ENCODE measurements at places on chromosomes 5 and 9.

GRCh38 chr5:58184910-58185309 is 275.0 kb downstream of the PLK2 start:
- no peak for DNase-seq

DNA sequence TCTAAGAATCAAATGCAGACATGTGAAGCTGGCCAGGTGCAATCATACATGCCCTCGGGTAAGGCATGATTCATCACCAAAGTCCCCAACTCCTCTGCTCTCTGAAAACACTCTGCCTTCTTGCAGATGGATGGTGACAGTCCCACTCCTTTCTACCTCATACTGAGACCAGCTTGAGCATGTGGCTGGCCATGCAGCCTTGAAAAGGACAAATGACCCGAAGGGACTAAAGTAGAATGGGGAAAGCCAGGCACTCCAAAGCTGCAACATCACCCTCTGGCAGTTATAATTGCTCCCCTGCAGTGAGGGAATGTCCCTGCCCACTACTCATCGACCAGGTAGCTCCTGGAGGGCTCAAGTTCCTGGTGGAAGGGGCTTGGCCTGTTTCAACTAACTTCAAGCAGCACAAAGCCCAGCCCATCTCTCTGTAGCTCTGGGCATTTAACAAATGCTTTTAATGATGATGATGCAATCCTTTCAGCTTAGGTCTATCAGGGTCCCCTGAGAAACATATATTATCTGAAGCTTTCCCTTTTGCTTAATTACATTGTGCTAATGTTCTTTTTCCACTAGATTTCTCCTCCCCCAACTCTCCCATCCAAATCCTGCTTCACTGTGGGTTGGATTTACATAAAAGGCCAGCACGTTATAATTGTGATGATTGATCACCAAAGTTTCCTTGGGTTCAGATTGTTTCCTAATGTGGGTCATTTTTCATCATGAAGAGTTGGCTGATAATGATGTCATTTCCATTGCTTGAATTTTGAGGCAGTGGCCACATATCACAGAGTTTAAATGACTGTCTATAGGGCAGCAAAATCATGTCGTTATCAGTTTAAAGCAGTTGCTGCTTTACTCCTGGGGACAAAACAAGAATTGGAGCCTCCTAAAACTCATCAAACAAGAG is 436.5 kb upstream of the SLC30A5 start:
- DNase-seq = no peak

DNA sequence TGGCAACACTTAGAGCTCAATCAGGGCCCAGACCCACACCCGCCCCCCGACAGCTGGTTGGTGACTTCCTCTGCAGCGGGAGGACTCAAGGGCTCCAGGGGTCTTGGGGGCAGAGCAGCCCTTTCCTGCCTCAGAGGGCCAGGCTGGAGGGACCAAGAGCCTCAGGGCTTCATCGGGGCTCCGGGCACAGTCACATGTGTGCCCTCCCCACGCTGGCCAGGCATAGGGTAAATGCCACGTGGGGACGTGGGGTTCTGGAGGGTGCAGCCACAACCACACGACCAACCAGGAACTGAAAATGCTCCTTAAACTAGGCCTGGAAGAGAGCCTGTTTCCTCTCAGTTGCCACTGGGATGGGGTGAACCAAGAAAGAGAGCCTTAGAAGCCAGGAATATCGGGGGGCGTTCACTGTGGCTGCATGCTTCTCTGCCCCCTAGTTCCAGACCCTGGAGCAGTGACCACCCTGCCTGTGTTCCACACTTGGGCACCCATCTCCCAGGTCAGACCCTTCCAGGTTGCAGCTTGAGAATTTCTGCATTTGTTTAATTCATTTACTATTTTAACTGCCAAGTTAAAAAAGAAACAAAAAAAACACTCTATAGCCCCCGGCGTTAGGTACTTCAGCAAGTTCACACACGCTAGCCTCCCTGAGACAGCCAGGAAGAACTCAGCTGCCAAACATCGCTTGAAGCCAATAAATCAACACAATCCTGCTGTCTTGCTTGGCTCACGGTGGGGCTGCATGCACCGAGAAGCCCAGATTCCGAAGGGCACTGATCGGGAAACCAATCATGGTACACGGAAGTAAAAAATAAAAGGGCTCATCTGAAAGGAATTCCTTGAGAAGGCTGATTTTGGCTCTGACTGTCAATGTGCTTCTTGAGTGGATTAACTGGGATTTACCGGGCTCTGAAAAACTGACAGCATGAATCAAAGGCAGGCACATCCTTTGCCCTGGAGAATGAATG is 56.1 kb upstream of the PHYKPL start:
- no peak for DNase-seq

- DNase-seq = no peak
Observed at GRCh38 chr5:1138445-1139245, 26.8 kb upstream of the SLC12A7 start.

GRCh38 chr9:84163052-84163650 is 177.4 kb downstream of the SLC28A3 start:
- no peak for DNase-seq

GRCh38 chr5:36111238-36111637 is 40.4 kb downstream of the LMBRD2 start:
- no peak for DNase-seq

- DNase-seq = no peak
Observed at GRCh38 chr5:151740958-151741373, 17.5 kb downstream of the ATOX1 start.

DNA sequence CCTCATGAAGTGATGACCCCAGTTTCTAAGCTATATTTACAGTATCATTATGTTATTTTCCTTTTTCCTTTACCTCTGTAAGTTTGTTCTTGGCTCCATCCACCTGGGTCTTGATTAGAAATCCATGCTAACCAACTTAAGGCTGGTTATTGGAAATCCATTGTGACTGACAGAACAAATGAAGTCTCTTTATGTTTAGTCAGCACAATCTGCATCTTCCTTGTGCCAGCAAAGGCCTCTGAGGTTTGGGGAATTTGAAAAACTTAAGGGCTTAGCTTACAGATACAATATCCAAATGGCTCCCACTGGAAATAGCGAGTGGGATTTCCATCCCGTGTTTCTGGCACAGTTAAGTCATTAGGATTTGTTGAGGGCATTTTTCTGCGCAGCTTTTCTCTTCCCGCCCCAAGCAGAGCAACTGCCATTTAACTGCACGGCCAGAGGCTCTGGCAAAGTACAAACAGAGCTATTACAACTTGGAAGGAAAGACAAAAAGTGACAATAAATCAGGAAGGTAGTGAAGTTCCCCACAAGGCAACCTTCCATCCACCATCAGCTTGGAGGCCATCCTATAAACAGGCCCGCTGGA is 64.2 kb downstream of the DCP2 start:
- DNase-seq = no peak

DNA sequence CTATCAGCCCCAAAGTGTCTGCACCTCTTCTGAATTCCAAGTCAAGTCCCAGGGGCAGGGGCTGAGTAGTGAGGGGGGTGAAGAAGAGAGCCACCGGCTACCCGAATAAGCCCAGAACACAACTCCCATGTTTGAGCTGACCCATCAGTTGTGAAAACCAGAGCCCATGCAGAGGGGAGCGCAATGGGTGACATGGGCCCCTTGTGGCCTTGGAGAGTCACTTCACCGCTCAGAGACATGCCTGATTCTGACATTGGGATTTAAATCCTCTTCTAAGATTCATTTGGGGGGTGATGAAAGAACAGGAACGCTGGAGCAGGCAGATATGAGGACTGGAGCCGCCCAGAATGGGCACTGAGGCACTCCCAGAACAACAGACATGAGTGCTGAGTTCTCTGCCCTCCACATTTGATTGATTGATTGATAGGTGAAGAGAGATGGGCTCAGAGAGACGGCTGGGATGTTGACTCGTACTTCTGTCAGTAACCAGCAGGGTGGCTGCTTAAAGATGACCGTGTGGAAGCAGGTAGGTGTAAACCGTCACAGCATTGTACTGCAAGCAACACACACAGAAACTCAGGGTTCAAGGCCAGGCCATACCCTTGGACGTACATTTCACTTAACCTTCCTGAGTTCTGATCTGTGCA is 74.3 kb downstream of the GPR21 start:
- no peak for DNase-seq

- no peak for DNase-seq
Observed at GRCh38 chr9:24382566-24382965, 163.1 kb downstream of the IZUMO3 start.

GRCh38 chr9:126222363-126222834 is 104.2 kb upstream of the MVB12B start:
- DNase-seq = no peak

DNA sequence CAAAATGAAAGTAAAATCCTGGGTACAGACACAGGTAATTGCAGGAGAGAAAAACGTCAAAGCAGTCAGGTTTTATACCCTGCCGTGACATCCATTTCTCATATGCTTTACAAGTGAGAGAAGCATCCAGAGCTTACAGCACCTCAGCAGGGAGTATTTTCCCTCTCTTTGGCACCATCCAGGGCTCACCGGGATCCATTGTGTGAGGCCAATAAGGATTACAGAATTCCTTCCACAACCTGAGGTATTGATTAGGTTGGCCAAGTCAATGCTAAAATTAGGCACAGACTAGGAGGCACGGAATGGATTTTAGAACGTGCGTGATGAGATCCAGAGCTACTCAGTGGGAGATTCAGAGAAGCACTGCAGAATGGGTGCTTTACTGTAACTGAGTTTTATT is 296.6 kb downstream of the FBXL7 start:
- DNase-seq = no peak

GRCh38 chr9:6564360-6564759 is 81.2 kb downstream of the GLDC start:
- DNase-seq = no peak

- DNase-seq = no peak
Observed at GRCh38 chr5:96699186-96699820, 37.1 kb downstream of the CAST start.

DNA sequence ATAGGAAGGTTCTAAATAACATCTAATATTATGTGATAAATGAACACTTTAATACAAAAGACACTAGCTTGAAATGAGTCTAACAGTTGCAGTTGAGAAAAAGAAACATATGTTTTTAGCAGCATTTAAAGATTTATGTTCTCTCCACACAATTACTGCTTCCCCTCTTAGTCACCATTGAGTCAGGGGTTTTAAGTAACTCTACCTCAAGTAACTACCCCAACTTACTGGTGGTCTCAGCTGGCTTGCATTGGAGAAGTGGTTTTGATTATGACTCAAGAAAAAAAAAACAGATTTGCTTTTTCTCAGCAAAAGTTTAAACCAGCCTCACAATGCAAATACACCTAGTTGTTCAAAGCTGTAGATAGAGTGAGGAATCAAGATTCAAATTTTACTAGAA is 1216.5 kb upstream of the CDH9 start:
- DNase-seq = no peak

DNA sequence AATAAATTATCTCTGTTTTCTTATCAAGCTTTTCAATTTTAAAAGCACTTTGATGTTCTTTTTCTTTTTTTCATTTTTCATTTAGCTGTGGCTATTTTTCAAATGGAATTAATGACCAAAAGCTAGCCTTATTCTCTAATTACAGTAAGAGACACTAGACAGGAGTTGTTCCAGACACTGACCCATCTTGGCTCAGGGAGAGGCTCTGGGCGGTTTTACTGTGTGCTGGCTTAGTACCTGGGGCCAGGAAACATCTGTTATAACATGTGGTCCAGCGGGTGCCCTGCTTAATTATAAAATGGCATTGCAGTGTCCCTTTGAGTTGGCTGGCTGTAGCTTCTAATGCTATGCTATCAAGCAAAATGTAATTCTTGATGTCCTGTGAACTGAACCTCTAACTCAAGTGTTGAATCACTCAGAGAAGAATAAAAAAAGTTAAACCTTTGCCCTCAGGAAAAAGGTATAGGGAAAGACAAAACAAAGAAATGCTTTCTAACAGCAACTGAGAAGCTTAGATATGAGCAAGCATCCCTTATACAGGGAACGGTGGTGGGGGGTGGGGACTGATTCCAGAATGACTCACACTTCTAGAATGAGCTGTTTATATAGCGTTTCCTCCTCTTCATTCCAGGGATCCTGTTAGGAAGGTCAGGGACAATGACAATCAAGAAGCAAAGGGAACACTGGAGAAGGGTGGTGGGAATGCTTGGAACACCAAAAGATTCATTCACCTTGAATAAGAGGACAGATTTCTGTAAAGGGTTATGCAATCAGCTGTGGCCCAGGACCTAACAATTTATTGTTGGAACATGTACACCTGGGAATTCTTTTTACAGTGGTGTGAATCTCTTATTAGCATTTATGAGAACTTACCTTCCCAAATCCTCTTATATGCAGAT is 58.7 kb upstream of the NFIB start:
- no peak for DNase-seq

DNA sequence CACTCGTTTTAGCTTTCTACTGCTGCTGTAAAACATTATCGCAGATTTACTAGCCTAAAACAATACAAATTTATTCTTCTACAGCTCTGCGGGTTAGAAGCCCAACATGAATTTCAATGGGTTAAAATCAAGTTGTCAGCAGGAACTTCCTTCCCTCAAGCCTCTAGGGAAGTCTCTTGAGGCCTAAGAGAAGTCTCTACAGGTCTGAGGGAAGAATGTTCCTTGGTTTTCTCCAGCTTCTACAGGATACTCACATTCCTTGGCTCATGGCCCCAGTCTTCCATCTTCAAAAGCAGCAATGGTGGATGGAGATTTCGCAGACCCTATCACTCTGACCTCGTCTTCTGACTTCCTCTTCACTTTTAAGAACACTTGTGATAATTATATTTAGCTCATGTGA is 21.6 kb upstream of the SSBP2 start:
- DNase-seq = no peak

- DNase-seq = no peak
Observed at GRCh38 chr5:93892481-93892880, 151.1 kb upstream of the POU5F2 start.

- no peak for DNase-seq
Observed at GRCh38 chr9:108994695-108995094, 18.6 kb downstream of the CTNNAL1 start.

DNA sequence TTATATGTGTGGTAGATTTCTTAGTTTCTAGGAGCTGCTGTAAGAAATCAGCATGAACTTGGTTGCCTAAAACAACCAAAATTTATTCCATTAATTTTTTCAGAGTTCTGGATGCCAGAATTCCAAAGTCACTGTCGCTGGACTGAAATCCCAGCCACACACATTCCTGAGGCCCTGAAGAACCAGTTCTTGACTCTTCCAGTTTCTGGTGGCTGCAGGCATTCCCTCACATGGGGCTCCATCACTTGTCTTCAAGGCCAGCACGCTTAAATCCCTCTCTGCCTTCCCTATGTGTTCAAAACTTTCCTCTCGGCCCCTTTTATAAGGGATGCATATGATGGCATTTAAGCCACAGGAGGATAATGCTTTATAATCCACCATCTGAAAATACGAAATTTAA is 1237.5 kb upstream of the CDH9 start:
- no peak for DNase-seq

Data from stimulated activated CD8-positive, alpha-beta memory T cell treated with anti-CD3 and anti-CD28 coated beads, Interleukin-4, amount 100 ng/mL, for 1 hour (primary cell).